GM23338 (cell line): ENCODE measurements at places on chromosomes 4 and X. TPM values are rescaled to one million over a fixed set of nuclear protein-coding genes. Genes with fewer than 3 reads are reported as not detected.

SLC10A6 gene
- not detected in 2 replicates for total RNA-seq

DNA sequence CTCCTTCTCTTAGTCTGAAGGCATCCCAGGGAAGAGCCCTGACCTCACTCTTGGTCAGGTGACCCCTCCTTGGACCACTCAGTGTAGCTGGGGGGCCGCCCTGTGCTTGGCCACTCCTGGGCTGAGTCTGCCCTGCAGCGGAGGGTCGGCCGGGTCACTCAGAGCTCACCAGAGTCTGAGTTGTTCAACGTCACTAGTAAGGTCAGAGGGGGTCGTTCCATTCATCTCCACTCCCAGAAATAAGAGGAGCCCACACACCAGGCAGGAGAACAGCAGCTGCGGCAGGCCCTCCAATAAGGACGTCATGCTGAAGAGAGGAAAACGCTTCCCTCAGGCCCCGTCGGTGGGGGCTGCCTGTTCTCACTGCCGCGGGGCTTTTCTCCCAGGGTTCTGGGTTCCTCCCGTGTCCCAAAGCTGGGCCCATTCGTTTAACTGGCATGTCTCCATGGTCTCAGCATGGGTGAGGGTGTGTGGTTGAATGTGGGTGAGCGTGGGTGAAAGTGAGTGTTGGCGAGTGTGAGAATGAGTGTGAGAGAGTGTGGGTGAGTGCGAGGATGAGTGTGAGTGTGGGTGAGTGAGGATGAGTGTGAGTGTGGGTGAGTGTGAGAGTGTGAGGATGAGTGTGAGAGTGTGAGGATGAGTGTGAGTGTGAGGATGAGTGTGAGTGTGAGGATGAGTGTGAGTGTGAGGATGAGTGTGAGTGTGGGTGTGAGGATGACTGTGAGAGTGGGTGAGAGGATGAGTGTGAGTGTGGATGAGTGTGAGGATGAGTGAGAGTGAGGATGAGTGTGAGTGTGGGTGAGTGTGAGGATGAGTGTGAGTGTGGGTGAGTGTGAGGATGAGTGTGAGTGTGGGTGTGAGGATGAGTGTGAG, 47.7 kb downstream of the ING2 start:
- no peaks in the 10 kb centered on the region for H3K27me3 ChIP-seq
- no peaks in the 10 kb centered on the region; the same call in 1 of the 2 replicates for H3K4me1 ChIP-seq
- no peak overlapping the region for H3K27ac ChIP-seq
- no peaks in the 10 kb centered on the region for H3K36me3 ChIP-seq
- DNase-seq: no peak
- H3K4me3 ChIP-seq: no peak overlapping the region

DNA sequence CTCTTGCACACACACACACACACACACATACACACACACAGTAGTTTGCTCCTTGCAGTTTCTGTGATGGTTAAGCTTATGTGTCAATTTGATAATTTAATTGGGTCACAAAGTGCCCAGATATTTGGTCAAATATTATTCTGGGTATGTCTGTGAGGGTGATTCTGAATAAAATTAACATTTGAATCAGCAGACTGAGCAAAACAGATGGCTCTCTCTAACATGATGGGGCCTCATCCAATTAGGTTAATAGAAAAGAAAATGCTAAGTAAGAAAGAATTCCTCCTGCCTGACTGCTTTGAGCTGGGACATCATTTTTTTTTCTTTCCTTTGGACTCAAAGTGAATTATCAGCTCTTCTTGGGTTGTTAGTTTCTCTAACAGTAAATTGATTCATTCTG, 191.2 kb upstream of the INTU start:
- H3K4me1 ChIP-seq: peaks cover 3% of the 10 kb centered on the region; the same call in 1 of the 2 replicates
- H3K36me3 ChIP-seq: no peaks in the 10 kb centered on the region
- H3K27me3 ChIP-seq: no peaks in the 10 kb centered on the region
- H3K27ac ChIP-seq: no peak overlapping the region

DNA sequence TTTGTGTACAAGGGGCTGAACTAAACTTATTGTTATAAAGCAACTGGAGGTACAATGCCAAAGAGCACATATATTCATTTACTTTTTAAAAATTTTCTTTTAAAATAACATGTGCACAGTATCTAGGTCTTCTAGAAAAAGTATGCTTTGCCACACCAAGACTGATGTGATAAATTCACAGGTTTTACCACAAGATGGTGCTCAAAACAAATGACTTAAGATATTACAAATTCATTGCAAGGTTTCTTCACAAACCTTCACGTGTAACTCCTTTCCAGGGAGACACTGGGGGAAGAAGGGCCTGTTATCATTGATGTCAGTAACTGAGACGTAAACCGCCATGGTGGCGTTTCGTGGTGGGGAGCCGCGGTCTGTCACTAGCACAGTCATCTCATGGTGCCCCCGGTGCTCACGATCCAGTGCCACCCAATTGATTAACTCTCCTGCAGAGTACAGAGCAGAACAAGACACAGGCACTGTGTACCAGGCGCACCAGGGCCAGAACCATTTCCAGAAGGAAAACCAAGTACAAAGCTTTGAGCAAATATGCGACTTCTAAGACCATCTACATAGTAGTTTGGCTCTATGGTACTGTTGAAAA, 162.2 kb downstream of the DCHS2 start:
- peaks cover 22% of the 10 kb centered on the region for H3K27me3 ChIP-seq
- H3K4me3 ChIP-seq: no peak overlapping the region

- H3K4me3 ChIP-seq: no peak overlapping the region
- no peak for DNase-seq
- H3K27ac ChIP-seq: no peak overlapping the region
- H3K27me3 ChIP-seq: no peaks in the 10 kb centered on the region
- H3K36me3 ChIP-seq: no peaks in the 10 kb centered on the region
Observed at GRCh38 chr4:66331761-66332160, 661.5 kb upstream of the EPHA5 start.

FATE1 gene
- 0.31 and 0.35 TPM in 2 replicates for total RNA-seq

- peaks cover 65% of the 10 kb centered on the region for H3K4me1 ChIP-seq
- peak overlapping the region; percentile 68 for H3K4me3 ChIP-seq
- H3K27me3 ChIP-seq: peaks cover 98% of the 10 kb centered on the region
- H3K27ac ChIP-seq: no peak overlapping the region
- no peaks in the 10 kb centered on the region for H3K36me3 ChIP-seq
Observed at GRCh38 chr4:110618581-110619462, 4.1 kb downstream of the PITX2 start.

DNA sequence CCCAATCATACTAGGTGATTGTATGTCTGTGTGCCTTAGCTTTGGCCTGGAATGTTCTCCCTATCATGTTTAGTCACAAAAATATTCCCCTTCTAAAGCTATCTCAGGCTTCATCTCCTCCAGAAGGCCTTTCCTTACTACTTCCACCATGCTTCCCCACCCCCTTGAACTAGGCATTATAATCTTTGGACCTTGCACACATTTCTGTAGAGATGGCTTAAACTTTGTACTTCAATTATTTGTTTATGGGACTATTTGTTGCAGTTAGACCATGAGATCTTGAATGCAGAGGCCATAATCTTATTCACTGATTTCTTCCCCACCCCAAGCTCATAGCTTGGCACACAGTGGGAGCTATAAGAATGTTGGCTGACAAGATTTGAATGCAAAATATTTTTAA, 262.0 kb upstream of the EDA2R start:
- no peaks in the 10 kb centered on the region for H3K36me3 ChIP-seq
- no peaks in the 10 kb centered on the region for H3K27me3 ChIP-seq
- H3K4me3 ChIP-seq: no peak overlapping the region
- no peaks in the 10 kb centered on the region for H3K4me1 ChIP-seq

DNA sequence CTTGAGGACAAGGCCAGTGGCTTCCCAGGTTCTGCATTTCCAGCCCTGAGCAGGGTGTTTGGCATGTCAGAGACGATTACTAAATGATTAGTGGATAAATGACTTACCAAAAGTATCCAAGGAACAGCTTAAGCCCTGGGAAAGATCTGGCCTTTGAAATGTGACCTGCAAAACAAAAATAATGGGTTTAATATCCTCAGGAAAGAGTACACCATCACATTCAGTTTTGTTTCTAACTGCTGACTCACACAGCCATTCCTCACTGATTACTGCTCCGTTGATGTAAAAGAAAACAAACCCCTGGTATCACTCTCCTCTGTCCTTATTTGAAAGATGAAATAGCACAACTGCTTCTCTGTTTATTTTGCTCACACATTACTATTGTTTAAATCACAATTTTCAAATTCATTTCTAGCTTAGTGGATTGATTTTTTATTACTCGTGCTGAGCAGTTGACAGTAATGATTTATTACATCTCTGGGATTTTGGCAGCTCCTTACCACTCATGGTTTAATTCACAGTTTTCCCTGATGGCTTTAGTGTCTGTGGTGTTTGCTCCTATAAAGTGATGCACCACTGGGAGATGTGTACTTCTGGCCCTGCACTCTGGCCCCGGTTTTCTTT, 117.0 kb downstream of the CBLL2 start:
- H3K4me3 ChIP-seq: no peak overlapping the region
- H3K4me1 ChIP-seq: no peaks in the 10 kb centered on the region
- H3K36me3 ChIP-seq: no peaks in the 10 kb centered on the region
- H3K27ac ChIP-seq: no peak overlapping the region
- H3K27me3 ChIP-seq: no peaks in the 10 kb centered on the region

ERVMER34-1 gene
- 30.9 and 34.1 TPM in 2 replicates for total RNA-seq

SYTL5 gene
- 0.35 and 0.70 TPM in 2 replicates for total RNA-seq

GRCh38 chr4:101774807-101775206, 15.7 kb upstream of the BANK1 start:
- H3K4me3 ChIP-seq: no peak overlapping the region
- no peaks in the 10 kb centered on the region for H3K4me1 ChIP-seq
- no peaks in the 10 kb centered on the region for H3K27me3 ChIP-seq
- no peak overlapping the region for H3K27ac ChIP-seq
- no peak for DNase-seq

ANK2 gene
- 23.8 and 40.4 TPM in 2 replicates for total RNA-seq

DNA sequence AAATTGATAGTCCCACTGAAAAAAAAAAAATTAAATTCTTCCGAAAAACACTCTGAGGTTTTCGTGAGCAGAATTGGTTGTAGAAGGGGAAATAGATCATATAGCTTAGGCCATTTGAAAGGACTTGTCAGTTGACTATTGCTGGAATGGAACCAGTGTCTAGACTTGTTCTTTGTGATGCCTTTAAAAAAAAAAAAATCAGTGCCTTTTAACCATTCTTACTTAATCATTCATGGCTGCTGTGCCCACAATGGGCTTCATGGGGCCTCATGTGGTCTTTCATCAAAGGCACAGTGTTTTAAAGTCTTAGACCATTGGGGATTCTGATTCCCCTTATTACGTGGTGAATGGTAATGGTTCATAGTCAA, 139.3 kb downstream of the AFF1 start:
- peaks cover 44% of the 10 kb centered on the region for H3K4me1 ChIP-seq
- no peak overlapping the region for H3K27ac ChIP-seq
- H3K27me3 ChIP-seq: no peaks in the 10 kb centered on the region

GRCh38 chrX:68728186-68728585, 80.7 kb downstream of the STARD8 start:
- H3K4me3 ChIP-seq: no peak overlapping the region
- H3K27ac ChIP-seq: no peak overlapping the region
- H3K4me1 ChIP-seq: no peaks in the 10 kb centered on the region
- DNase-seq: no peak
